Hematopoietic multipotent progenitor cell treated with erythropoietin and hydrocortisone succinate and interleukin-3 and kit ligand, for 17 days (in vitro differentiated cells): ENCODE measurements at places on chromosomes 7 and 10.

- no peak for DNase-seq
Measured at GRCh38 chr7:19775578-19775977, 2.2 kb upstream of the TMEM196 start.

DNA sequence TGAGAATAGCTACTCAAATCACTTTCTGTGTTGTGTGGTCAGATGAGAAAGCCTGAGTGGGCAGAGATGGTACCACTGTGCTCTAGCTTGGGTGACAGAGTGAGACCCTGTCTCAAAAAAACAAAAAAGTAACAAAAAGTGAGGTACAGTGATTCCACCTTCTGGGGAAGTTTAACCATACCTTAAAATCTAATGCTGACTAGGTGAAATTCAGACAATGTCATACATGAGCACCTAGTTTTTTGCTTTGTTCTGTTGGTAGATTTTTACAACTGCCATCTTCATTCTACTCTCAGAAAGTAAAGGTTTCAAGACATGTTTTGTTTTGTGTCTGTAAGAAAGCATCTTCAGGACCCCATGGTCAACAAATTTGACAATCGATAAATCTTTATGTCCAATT lies 144.2 kb downstream of the ARHGAP21 start:
- DNase-seq = no peak

DNA sequence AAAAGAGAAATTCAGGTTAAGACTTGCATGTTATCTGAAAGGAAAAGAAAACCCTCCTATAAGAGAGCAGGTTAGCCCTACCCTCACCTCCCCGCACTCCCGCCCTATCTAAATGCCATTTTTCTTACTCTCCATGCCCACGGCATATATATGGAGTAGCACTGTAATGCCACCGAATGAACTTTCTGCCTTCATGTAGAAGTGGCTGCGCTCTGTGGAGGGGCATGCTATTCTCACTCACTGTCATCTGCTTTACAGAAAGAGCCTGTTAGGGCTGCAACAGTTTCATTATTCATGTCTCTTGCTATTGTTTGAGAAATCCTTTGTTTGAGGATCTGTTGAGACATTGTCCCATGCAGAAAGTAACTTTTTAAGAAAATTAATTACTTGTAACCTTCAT lies 1190.6 kb downstream of the SORCS1 start:
- DNase-seq = no peak

GRCh38 chr10:14009371-14010100 lies 321.2 kb downstream of the FRMD4A start:
- no peak for DNase-seq

GRCh38 chr10:59087486-59087885 lies 89.0 kb upstream of the PHYHIPL start:
- no peak for DNase-seq

DNA sequence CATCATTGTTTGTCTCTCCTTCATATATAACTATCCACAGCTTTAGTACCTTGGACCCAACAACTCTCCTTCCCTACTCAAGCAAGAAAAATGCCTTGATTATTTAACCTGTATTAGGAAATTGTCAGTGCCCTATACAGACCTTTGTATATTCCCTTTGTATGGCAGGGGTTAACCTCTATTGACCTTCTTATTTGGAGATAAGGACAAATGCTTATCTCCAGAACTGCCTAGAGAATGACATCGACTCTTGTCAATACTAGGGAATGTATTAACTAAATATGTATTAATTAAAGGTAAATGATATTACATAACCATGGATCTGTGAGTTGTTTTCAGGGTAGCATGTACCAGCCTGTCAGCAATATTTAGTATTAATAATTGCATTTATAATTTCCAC lies 10.4 kb upstream of the AKR1D1 start:
- no peak for DNase-seq

DNA sequence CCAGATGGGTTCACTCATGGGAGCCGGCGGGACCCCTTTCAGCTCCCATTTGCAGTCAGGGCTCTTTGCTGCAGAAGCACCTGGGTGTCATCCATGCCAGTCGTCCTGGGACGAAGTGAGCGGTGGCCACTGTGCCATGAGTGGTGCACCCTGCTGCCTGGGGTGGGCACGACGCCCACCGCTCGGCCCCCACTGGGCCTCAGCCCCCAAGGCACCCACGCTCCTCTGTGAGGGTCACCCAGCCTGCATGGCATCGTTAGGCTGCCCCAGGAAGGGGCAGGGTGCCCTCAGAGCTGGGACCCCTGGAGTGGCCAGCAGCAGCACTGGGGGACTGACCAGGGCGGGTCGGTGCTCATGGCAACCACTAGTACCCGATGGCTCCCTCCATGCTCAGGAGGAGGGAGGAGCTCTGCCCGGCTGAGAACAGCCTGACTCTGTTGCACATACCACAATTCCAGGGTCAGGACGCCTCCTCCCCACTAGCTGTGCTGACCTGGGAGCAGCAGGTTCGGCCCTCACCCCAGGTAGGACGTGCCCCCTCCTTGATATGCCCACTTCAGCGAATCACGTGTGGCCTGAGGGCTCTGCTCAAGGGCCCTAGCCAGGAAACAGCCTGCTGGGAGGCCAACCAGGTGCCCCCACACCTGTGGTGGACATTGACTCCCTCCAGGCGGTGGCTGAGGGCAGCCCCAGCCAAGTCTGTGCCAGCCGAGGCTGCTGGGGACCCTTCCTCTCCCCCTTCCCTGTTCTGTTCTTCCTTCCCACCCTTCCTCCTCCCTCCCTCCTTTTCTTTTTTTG lies 28.5 kb upstream of the CFAP46 start:
- DNase-seq = no peak

DNA sequence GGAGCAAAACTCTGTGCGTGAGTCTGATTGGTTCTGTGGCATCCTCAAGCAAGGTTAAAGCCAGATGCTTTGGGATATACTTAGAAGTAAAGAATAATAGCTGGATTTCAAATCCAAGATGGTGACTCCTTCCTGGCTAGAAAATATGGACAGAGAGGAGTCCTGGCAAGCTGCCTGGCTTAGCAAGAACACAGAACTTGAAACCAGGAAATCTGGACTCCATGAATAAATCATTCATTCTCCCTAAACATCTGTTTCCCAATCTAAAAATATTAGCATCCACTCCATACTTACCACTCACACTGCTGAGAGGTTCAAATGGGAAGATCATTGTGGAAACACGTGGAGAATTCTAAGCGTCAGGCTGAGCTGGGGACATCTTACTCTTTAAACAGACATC lies 1074.1 kb upstream of the AUTS2 start:
- DNase-seq = no peak
